ENCODE measurements at places on chromosomes 2 and 18.

DNA sequence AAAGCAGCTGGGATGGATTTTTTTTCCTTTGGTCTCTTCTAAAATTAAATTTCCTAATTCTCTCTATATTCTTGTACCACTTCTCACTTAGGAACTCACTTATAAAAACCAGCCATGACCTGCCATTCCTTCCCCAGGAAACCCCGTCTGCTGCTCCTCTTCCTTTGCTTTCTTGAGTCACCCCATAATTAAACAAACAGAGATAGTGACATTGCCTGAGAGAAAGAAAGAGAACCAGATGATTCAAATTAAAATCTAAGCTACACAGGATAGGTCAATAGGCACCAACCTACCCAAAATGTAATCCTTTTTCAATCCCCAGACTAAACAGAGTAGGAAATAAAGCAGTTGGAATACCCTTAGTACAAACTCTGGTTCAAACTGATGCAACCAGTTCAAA, 9.7 kb downstream of the STK39 start:
- DNase-seq = no peak

- peak; percentile 45 for DNase-seq
Measured at GRCh38 chr2:38720613-38721241, 30.4 kb downstream of the SRSF7 start.

GRCh38 chr2:160324161-160324800, 124.2 kb upstream of the ITGB6 start:
- DNase-seq = no peak

GRCh38 chr18:49031511-49032188, 80.9 kb upstream of the SMAD7 start:
- DNase-seq = no peak

- DNase-seq = no peak
Measured at GRCh38 chr2:217851191-217852020, 151.4 kb downstream of the TNS1 start.

Measured in GM06990 (cell line).